Stimulated activated CD4-positive, alpha-beta T cell treated with anti-CD3 and anti-CD28 coated beads, TNF-alpha, amount 100 ng/mL, for 4 hours (primary cell): ENCODE measurements at places on chromosomes 3 and 15.

GRCh38 chr3:101189176-101189575, 131.2 kb downstream of the IMPG2 start:
- DNase-seq = no peak

GRCh38 chr3:121834157-121834670, 646 bp downstream of the IQCB1 start:
- no peak for DNase-seq

DNA sequence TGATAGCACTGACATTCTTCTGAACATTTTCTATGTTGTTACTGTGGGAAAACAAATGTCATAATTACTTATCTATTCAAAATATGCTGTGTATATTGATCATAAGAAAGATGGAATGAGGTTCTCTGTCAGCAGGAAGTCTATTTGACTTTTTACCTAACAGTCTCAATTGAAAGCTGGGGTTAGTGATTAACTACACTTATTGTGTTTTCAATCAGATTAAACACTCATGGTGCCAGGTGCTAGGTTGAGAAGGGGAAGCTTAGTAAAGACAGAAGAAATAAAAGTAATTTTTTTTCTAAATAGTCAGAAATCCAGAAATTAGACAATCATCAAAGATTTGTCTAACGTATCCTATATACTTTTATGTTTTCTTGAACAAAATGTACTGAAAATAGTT, 281.0 kb upstream of the NR2E3 start:
- DNase-seq = no peak

DNA sequence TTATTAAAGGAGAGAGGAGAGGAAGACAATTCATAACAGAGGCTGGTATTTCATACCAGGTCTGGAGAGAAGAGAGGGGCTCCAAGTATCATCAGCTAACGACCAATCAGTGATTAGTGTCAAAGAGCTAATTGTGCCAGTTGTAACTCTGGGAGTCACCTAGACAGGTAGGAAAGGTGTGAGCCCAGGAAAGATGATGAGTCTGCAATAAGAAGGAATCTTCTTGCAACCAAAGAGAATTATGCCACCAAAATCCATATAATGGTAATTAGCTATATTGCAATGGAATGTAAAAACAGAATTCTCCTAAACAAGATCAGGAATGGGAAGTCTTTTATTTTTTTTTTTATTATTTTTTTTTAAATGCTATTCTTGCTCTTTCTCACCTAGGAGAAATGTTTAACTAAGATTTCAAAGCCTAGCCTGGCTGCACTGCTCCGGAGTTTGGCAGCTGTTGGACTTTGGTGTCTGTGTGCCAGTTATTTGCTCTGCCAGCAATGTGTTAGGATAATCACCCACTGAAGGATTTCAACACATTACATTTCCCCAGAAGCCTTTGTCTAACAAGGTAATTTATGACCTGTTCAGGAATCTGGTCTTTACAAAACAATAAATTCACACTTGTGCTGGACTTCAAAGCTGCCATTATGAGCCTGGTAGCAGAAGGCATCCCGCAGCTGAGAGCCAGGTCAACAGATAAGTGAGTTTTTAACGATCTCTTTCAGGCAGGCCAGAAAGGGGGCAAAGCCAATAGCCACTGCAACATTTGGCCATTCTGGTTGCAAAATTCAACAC, 89.4 kb downstream of the FOXB1 start:
- no peak for DNase-seq

- no peak for DNase-seq
Measured at GRCh38 chr3:69451594-69451993, 65.7 kb upstream of the FRMD4B start.

DNA sequence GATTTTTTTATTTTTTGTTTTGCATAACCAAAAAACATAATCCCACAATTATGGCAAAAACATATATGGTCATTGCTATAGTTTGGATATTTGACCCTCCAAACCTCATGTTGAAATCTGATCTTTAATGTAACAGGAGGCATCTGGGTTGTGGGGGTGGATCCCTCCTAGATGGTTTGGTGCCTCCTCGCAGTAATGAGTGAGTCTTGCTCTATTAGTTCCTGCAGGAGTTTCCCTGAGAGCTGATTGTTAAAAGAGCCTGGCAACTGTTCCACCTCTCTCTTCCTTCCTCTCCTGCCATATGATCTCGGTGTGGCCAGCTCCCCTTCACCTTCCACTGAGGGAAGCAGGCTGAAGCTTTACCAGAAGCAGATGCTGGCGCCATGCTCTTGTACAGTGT, 33.2 kb upstream of the TRIM59 start:
- DNase-seq = no peak

- DNase-seq = no peak
Measured at GRCh38 chr3:186760141-186760833, 23.1 kb upstream of the EIF4A2 start.

GRCh38 chr15:70428211-70428822, 330.6 kb upstream of the TLE3 start:
- no peak for DNase-seq

DNA sequence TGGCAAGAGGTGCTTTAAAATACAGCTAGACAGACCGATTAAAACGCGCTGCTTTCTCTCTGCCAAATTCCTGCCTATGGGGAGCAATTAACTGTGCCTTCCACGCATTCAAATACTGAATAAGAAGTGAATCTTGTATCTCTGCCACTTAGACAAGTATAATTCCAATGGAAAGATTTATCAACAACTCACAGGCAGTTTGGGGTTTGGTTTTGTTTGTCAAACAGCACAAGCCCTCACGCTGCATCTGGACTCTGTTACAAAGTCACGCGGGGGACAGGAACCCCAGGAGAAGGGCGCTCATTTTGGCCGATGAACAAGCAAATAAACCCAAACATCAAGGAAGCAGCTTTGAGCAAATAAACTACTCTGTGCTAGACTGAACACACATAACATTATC, 61.8 kb upstream of the TMCO5A start:
- DNase-seq = no peak

DNA sequence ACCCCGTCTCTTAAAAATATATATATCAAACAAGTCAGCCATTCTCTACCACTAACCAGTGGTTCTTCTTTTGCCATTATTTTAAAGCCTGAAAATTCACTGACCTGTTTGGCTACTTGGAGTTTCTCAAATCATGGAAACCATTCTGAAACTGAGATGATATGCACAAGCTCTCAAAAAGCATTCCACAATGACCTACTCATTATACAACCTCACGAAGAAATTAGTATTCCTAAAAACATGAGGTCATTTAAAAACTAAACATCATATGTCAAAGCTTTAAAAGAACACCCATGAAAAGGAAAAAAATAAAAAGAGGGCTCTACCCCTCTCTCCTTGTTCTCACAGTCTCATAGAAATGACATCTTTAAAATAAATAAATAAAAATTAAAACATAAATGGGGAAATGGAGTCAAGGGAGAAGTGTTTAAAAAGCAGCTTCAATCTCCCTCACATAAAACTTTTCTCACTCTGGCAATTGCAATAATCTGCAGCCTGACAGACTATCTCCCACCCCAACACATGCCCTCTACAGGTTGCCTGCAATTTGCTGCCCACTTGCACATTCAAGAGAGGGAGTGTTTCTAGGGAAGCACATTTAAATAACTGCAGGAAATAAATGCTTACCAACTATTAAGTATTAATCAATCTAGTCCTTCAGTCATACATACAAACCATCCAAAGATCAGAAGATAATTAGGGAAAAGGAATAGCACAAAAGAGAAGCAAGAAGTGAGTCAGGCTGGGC, 73.3 kb downstream of the TRANK1 start:
- no peak for DNase-seq

DNA sequence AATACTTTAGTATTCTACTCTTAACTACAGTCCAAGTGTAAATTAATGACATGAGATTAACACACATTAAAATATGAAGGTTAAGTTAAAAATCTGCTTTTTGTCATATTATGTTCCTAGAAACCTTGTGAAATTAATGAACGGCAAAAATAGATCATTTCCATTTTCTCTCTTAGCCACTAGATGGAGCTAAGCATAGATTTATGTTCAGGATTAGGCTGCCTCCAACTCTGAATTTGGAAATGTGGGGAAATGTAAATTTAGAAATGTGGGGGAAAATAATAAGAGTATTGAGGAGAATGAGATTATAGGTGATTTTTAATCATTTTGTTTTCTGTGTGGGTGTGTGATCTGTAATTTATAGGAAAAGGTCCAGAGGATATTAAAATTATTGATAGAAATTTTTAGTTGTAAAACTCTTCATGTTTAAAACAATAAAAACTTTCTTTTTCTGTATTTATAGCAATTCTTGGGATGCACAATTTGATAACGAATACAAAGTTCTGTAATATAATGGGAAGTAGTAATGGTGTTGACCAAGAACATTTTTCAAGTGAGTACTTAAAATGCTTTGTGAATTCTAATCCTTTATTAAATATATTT, 59.2 kb downstream of the TMOD3 start:
- DNase-seq = no peak

- no peak for DNase-seq
Measured at GRCh38 chr15:64060716-64061115, 14.4 kb upstream of the DAPK2 start.

DNA sequence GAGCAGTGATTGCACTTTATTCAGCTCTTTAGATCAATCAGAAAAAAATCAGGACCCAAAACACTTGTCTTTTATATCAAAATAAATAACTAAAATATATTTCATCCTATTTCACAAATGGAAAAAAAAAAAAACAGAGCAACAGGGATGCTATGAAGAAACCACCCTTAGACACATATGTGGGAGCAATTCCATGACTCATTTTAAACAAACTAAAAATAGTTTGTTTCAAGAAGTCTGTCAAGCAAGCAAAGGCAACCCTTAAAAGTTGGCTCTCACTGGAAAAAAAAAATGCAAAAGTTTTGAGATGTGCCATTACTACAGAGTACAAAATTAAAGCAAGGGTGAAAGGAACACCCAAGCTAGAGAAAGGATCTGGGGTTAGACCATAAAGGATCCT, 5.7 kb downstream of the ATP13A3 start:
- DNase-seq = no peak
